ENCODE measurements at places on chromosomes 7 and 10. TPM values are rescaled to one million over a fixed set of nuclear protein-coding genes. Genes with fewer than 3 reads are reported as not detected.

Gene ACBD7
- total RNA-seq: not detected

- DNase-seq: no peak
Measured at GRCh38 chr7:3272691-3273141, 28.3 kb upstream of the SDK1 start.

DNA sequence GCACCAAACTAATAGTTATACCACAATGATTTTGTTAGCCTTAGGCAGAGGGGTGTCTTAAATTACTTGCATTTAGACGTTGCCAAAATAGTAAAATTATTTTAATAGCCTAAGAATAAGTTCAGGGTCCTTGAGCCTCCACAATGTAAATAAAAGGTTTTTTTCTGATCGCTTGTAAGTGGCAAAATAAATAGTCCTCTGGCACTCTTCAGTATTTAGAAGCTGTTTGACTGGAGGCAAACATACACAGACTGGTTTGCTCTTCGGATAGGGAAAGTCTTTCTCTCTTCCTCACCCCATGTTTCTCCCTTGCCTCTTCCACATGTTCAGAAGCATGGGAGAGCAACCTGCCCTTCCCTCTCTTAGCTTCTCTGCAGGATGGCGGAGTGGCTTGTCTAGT is 49.5 kb upstream of the FAM180A start:
- DNase-seq: no peak

- DNase-seq: no peak
Measured at GRCh38 chr7:138525757-138526156, 65.7 kb downstream of the TRIM24 start.

- DNase-seq: no peak
Measured at GRCh38 chr7:103949374-103949773, 40.1 kb downstream of the RELN start.

All from ascending aorta (tissue), 2 donors.